Progenitor cell of endocrine pancreas (in vitro differentiated cells): ENCODE measurements at places on chromosomes 2 and 18. TPM values are rescaled to one million over a fixed set of nuclear protein-coding genes. Genes with fewer than 3 reads are reported as not detected.

DNA sequence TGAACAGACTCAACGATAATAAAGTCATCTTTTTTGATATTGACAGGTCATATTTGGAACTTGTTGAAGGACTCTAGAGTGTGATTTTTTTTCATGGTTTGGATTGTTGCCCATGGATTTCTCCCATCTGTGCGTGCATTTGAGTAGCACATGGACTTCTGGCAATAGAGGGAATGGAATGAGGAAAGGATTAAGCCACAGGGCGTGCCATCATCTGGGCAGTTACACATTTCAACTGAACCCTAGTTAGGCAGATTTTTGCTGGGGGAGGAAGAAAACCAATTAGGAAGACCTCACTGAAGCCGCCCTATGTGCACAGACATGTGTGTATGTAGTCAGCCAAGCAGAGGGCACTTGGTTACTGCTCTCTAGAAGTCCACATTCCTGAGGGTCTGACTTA is 72.6 kb downstream of the TPGS2 start:
- no peak overlapping the region for H3K4me3 ChIP-seq
- peaks cover 12% of the 10 kb centered on the region for H3K4me1 ChIP-seq

CNDP1 gene
- 0.29 and 0.38 TPM in 2 replicates for total RNA-seq

DNA sequence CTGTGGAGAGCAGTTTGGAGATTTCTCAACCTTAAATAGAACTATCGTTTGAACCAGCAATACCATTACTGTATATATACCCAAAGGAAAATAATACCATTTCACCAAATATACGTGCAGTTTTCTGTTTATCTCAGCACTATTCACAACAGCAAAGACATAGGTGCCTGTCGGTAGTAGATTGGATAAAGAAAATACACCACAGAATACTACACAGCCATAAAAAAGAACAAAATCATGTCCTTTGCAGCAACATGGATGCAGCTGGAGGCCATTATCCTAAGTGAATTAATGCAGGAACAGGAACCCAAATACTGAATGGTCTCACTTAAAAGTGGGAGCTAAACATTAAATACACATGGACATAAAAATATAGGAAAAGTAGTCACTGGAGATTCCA is 81.3 kb downstream of the SMCHD1 start:
- no peak overlapping the region for H3K4me3 ChIP-seq
- H3K27me3 ChIP-seq: no peaks in the 10 kb centered on the region
- peaks cover 6% of the 10 kb centered on the region for H3K4me1 ChIP-seq
- no peak for DNase-seq

DNA sequence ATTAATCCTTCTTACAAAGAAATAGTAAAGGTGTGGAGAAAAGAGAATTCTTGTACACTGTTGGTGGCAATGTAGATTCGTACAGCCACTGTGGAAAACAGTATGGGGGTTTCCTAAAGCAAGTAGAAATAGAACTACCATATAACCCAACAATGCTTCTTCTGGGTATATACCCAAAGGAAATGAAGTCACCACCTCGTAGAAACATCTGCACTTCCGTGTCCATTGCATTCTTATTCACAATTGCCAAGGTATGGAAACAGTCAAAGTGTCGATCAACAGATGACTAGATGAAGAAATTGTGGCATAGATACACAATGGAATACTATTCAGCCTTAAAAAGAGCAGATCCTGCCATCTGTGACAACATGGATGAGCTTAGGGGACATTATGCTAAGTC is 93.4 kb upstream of the TGIF1 start:
- no peak for DNase-seq
- no peaks in the 10 kb centered on the region for H3K36me3 ChIP-seq
- no peak overlapping the region for H3K4me3 ChIP-seq
- H3K27ac ChIP-seq: no peak overlapping the region
- H3K4me1 ChIP-seq: no peaks in the 10 kb centered on the region

DNA sequence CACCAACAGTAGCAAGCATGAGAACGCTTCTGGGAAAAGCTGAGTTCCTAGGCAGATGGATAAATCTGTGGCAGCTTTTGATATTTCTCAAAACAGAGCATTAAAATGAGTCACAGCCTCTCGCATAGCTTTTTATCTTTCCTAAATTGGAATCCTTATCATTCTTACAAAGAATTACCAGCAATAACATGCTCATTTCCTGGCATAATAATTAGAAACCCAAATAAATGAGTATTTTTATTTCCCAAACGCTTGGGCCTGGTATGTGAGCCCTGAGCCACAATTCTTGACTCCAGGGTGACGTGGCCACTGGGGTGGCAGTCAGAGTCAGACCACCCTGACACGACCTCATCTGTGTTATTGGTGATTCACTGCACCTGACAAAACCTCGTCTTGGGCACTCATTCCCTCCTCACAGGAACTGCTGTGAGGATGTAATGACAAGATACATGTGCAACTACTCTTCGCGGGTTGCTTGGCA is 210.7 kb downstream of the ARL4C start:
- no peaks in the 10 kb centered on the region for H3K36me3 ChIP-seq
- no peaks in the 10 kb centered on the region for H3K27me3 ChIP-seq
- no peak overlapping the region for H3K27ac ChIP-seq
- no peaks in the 10 kb centered on the region for H3K4me1 ChIP-seq
- DNase-seq: no peak

DSC2 gene
- total RNA-seq: 94.1 and 96.9 TPM in 2 replicates

- H3K4me1 ChIP-seq: peaks cover 13% of the 10 kb centered on the region
- H3K27me3 ChIP-seq: no peaks in the 10 kb centered on the region
- DNase-seq: no peak
- peaks cover 3% of the 10 kb centered on the region for H3K36me3 ChIP-seq
These were observed 1.1 kb upstream of the SEH1L start for GRCh38 chr18:12946549-12947284.

TRIM43 gene
- total RNA-seq: not detected in 2 replicates

DNA sequence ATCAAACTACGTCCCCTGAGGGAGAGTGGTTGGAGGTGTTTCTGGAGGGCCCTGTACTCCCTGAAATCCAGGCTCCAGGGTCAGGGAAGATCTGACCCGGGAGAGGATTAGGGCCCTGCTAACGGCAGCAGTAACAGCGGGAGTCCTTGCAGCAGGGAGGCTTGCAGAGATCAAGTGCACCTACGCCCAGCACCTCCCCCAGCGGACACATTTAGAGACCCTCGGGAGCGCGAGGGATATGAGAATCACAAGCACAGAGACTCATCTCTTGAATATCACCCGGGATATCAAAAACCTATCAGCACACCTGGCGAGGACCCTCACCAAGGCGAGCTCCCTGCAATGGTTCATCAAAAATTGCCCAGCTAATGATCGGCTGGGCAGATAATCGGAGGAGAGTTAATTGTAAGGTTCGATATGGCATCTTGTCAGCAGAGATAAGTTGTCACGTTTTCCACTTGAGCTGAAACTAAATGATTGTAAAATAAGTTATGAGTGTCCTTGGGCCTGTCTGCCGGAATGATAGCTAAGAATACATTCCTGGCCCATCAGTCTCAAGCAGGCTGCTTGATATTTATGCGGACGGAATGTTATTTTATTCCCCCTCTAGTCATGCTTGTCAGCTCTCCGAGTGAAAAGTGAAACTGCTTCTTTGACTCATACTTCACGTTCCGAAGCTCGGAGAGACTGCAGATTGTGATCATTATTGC is 209.8 kb downstream of the GBX2 start:
- DNase-seq: no peak
- H3K4me3 ChIP-seq: no peak overlapping the region
- no peaks in the 10 kb centered on the region for H3K27me3 ChIP-seq
- H3K4me1 ChIP-seq: no peaks in the 10 kb centered on the region
- H3K27ac ChIP-seq: no peak overlapping the region

GRCh38 chr2:189799531-189799930 is 15.3 kb downstream of the PMS1 start:
- no peak for DNase-seq
- H3K4me1 ChIP-seq: no peaks in the 10 kb centered on the region
- peak overlapping the region; percentile 56 for H3K27ac ChIP-seq
- peaks cover 4% of the 10 kb centered on the region for H3K36me3 ChIP-seq

DNA sequence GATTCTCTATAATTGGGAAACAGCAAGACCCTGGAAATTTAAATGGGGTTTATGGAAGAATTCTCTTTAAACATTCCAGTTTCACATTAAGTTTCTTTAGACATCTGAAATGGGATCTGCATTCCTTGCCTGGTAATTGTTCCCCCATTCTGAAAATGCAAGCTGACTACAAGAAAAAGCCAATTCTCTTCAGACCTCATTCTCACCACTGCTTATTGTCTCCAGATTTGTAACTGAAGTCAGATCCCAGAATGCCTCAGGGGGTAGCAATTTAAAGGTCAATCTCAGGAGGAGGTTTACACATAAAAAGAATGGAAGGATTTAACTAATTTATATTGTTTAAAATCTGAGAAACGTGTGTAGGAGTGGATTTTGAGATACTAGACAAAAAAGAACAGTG is 41.2 kb downstream of the COL3A1 start:
- H3K36me3 ChIP-seq: no peaks in the 10 kb centered on the region
- DNase-seq: no peak
- no peaks in the 10 kb centered on the region for H3K4me1 ChIP-seq

FIGN gene
- total RNA-seq: 18.0 and 19.3 TPM in 2 replicates

GRCh38 chr2:102515851-102516250 is 42.8 kb downstream of the SLC9A4 start:
- peaks cover 3% of the 10 kb centered on the region for H3K36me3 ChIP-seq
- no peak overlapping the region for H3K27ac ChIP-seq
- H3K4me3 ChIP-seq: no peak overlapping the region
- H3K4me1 ChIP-seq: peaks cover 4% of the 10 kb centered on the region

DNA sequence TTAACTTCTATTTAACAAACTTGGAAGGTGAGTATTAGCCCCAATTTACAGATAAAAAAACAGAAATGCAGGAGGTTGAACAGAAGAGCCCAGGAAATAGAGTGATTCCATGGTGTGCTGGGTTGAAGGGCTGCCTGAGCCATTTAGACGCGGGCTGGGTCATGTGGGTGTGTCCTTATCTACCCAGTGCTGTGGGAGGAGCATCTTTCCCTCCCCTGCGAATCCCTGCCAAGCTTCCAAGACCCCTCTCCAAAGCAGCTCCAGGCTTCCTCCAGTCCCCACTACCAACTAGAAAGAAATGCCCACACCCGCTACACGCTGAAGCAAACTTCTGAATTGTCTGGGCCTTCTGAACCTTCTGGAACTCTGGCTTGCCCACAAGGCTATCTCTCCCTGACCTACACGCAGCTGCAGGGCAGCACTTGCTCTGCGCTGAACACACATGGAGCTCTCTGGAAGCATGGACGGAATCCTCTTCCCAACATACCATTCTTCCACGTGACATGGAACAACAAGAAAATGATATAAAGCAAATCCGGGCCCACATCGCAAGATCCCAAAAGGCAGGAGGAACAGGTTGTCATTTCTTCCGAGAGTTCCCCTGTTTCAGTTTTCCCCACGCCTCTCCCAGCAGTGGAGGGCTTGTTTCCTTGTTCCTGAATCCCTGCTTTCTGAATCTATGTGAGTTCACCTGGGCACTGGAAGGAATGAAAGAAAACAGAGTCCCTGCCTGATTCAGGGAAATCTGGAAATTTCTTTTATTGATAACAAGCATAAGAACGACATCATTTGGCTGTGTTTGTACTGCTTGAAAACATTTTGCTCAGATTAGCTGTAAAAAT is 562.7 kb upstream of the ID2 start:
- H3K4me3 ChIP-seq: no peak overlapping the region
- peaks cover 2% of the 10 kb centered on the region for H3K27me3 ChIP-seq
- peaks cover 25% of the 10 kb centered on the region for H3K4me1 ChIP-seq
- peak overlapping the region; percentile 85 for H3K27ac ChIP-seq

DNA sequence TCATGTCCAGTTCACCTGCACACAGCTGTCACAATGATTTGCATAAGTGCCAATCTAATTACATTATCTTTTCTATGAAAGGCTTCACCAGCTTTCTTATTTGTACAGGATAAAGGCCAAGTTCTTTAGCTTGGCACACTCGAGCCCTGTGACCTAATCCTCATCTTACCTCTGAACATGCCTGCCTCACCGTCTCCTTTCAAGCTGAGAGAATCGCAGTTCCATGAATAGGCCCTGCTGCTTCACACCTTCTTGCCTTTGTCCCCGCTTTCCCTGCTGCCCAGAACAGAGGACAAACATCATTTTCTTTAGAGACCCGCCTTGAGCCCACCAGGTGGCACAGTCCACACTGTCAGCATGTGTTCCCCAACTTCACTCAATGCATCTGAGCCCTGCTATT is 1094.7 kb downstream of the BCL11A start:
- H3K27me3 ChIP-seq: peaks cover 3% of the 10 kb centered on the region
- no peak overlapping the region for H3K4me3 ChIP-seq
- H3K27ac ChIP-seq: no peak overlapping the region

DNA sequence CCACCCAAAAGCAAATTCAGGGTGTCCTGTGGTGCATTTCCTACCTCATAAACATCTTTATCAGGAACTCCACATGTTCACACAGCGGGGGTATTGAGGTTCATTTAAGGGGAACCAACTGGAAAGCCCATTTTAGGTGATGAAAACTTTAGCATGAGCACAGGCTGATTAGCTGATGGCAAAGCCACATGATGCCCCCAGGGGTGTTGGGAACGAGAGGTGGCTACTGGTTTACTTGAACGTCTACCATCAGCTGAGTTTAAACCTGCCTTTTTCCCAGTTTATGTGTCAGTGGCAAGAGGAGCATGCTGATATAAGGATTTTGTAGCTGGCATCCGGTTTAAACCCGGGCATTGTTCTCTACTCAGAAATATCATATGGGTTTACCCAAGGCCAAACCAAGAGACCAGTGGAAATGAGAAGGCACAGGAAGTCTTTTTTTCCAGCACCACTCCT is 54.5 kb upstream of the UPP2 start:
- no peak overlapping the region for H3K27ac ChIP-seq
- no peak overlapping the region for H3K4me3 ChIP-seq
- no peaks in the 10 kb centered on the region for H3K4me1 ChIP-seq
- H3K36me3 ChIP-seq: no peaks in the 10 kb centered on the region
- H3K27me3 ChIP-seq: peaks cover 6% of the 10 kb centered on the region

- peaks cover 3% of the 10 kb centered on the region for H3K4me1 ChIP-seq
- no peak overlapping the region for H3K4me3 ChIP-seq
- no peaks in the 10 kb centered on the region for H3K27me3 ChIP-seq
- peaks cover 1% of the 10 kb centered on the region for H3K36me3 ChIP-seq
- no peak for DNase-seq
- H3K27ac ChIP-seq: no peak overlapping the region
These were observed 53.5 kb upstream of the SPOPL start for GRCh38 chr2:138447889-138448570.

GRCh38 chr18:77140030-77140429 is 7.4 kb upstream of the MBP start:
- no peak overlapping the region for H3K4me3 ChIP-seq
- DNase-seq: no peak
- no peaks in the 10 kb centered on the region for H3K4me1 ChIP-seq
- H3K27me3 ChIP-seq: peaks cover 16% of the 10 kb centered on the region
- H3K36me3 ChIP-seq: peaks cover 6% of the 10 kb centered on the region
- no peak overlapping the region for H3K27ac ChIP-seq

ACVR2A gene
- total RNA-seq: 40.5 and 44.1 TPM in 2 replicates

CRYGD gene
- not detected in 2 replicates for total RNA-seq

DYSF gene
- 1.4 and 1.6 TPM in 2 replicates for total RNA-seq
